Caco-2 (cell line): ENCODE measurements at places on chromosomes 5 and 9.
A peak's percentile ranks its signal among the peaks of the same experiment; 100 is the strongest.

DNA sequence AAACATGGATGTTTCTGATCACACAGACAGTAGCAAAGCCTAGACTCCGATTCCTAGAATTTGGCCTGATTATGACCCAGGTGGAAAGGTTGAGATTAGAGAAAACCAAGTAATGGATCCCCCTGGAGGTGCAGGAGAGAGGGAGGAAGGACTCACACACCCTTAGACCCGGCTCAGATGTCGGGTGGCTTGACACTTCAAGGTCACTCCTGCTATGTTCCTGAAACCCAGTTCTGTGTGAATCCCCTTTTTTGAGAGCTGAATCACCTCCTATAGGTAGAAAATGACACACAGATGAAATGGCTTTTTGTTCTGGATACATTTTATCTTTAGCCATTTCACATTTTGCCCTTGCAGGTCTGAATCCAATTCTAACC lies 192.8 kb downstream of the ARRDC3 start:
- no peak for DNase-seq

GRCh38 chr9:34501889-34502425 lies 20.8 kb downstream of the ENHO start:
- no peak for DNase-seq

DNA sequence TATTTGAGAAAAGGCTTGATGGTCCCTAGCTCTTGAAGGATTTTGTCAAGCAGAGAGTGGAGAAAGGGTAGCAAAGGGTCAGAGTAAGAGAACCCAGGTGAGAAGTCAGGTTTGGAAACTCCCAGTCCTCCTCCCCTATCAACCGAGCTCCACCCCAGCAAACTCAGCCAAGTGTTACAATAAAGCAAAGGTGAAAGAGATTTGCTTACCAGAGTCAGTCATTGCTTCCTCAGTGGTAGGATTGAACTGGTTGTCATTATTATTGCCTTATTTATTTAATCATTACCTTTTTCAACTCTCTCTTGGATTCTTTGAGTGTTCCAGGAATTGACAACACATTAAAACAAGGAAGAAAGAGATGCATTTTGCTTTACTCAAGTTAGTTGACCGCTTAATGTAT lies 80.5 kb downstream of the RFK start:
- no peak for DNase-seq

GRCh38 chr5:3891113-3891512 lies 295.5 kb downstream of the IRX1 start:
- DNase-seq = no peak

DNA sequence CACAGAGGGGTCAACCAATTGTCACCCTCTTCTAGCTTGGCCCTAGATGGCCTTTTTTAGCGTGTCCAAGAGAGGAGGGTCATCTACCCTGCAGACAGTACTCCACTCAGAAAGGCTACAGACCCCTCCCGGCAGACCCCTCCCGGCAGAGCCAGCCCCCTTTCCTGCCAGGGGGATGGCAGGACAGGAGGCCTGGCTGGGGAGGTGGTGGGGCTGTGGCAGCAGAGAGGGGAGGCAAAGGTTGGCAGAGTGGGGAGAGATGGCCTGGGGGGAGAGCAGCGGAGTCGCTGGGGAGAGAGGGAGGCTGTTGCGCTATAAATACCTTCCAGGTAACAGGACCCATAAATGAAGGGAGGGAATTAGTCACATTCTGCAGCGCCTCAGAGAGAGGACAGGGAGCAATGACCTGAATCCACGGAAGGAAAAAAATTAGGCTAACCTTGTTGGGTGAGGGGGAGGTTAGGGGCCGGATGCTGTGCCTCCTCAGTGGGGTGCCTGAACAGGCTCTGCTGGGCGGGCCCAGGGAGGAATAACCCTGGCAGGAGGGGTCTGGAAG lies 32.9 kb upstream of the PSD2 start:
- DNase-seq = no peak

- no peak for DNase-seq
These were observed 289.9 kb downstream of the RAB3C start for GRCh38 chr5:58872670-58873273.

GRCh38 chr5:76083555-76084495 lies 642 bp downstream of the SV2C start:
- DNase-seq = no peak

GRCh38 chr5:132592521-132592920 lies 35.7 kb downstream of the RAD50 start:
- no peak for DNase-seq

GRCh38 chr5:848671-849111 lies 2.1 kb downstream of the ZDHHC11 start:
- peak; percentile 30 for DNase-seq

- DNase-seq = no peak
These were observed 82.5 kb downstream of the SEMA6A start for GRCh38 chr5:116492016-116492623.

DNA sequence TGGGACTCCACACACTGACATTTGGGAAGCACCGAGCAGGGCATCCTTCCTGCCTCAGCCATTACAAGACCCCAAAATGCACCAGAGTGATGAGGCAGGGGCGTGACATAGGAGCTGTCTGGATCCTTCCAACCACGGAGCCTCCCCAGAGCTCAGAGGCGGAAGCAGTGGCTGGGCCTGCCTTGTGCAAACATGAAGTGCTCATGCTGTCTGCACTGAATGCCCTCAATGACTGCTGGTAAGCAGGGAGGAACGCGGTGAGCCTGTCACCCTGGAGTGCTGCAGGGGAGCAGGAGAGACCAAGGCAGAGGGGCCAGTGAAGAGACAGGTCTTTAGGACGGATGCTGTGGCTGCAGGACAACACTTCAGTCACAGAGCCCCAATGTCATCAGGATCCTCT lies 60.2 kb upstream of the HRH2 start:
- DNase-seq = no peak

DNA sequence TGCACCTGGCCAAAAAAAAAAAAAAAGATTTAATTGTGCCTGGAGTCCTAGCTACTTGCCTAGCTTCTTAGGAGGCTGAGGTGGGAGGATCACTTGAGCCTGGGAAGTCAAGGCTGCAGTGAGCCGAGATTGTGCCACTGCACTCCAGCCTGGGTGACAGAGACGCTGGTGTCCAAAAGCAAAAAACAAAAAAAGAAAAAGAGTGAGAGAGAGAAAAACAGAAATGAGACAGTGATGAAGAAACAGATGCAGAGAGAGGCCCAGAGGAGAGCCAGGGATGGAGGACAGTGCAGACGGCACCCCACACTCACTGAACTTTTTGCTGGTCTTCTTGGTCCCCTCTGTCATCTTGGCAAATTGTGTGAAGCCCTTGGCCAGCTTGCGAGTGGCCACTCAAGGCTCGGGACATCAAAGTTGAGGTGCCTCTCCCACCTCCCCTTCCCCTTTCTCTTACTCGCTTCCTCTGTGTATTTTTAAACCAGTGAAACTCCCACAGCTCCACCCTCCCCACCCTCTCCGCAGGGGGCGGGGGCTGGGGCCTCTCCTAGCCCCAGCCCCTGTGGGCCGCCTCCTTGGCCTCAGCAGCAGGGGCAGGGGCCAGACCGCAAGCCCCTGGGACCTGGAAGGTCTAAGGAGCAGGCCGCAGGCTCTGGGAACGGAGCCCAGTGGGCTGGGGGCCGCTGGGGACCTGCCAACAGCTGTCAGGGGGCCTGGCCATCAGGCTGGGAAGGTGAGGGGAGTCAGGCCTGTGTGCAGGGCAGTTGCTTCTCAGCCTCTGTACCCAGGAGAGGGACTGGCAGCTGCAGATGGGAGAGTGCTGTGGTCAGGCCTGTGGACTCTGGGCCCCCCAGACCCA lies at the start of gene SH2D3C:
Gene SH2D3C (minus strand): TSS at position 387 of the 856 bp plus-strand sequence. CDS start 39 bp downstream, at position 348.
- no peak for DNase-seq

DNA sequence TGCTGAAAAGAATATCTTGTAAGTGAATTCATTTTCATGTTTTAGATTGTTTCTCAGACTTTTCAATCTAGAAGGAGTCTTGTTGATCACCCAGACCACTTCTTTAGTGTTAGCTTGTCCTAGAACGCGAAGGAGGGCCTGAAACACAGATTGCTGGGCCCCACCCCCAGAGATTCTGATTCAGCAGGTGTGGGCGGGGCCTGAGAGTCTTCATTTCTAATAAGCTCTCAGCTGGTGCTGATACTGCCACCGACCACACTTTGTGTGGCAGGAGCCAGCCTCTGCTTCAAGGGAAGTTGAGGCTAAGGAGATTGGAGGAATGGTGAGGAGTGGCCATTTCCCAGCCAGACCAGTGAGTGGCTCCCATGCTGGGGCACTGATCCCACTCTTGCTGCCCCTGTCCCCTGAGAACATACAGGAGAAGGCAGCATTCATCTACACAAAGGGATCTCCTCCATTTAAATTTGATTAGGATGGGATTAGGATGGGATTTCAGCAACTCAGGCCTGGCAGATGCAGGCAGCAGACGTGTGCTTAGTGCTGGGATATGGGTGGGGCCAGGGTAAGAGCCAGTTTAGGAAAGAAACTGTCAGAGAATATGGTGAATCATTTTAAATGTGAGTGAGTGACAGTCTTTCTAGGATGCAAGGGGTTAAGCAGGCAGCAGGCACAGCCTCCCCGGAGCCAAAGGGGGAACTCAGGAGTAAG lies 35.9 kb downstream of the ZNF618 start:
- no peak for DNase-seq

DNA sequence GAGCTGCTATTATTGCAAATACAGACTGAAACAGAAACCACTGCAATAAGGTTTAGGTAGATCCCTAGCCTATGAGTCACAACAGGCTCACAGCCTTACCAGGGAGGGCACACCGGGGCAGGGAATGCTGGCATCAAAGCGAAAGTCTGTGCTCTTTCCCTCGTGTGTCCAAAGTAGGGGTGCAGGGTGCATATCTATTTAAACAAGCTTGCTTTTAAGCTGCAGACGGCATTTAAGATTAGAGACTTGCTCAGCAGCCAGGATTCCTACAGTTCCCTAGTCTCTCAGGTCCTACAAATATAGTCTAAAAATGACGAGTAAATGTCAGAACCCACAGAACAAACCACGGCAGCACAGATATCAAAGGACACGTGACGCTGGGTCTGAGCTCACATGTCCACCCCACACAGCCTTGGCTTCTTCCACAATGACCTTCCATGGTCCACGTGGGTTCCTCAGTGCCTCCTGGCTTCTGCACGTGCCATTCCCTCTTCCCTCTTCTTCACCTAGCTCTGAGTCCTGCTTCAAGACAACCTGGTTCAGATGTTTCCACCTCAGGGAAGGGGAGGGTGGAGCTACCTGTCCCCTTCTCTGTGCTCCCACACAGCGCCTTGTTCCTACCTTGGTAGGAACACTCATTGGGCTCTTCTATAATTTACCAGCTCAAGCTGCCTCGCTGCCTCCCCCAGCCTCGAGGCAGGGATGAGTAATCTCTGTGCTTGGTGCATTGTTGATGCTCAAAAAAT lies 193.2 kb downstream of the MAPKAP1 start:
- no peak for DNase-seq

DNA sequence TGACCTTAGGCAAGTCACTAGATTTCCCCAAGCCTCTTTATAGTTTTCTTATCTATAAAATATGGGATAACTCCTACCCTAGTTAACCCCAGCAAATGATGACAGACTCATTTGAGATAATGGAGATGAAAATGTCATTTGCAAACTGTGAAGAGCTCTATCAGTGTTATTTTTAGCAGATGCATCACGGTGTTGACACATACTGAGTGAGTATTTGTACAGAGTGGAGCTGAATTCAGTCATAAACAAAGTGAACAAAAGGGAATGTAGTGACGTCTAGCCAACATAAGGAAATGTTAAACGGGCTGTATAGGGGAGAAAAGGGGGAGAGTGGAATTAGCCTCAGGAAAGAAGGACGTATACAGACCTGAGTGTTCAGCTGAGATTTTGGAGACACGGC lies 75.9 kb downstream of the NMUR2 start:
- no peak for DNase-seq

DNA sequence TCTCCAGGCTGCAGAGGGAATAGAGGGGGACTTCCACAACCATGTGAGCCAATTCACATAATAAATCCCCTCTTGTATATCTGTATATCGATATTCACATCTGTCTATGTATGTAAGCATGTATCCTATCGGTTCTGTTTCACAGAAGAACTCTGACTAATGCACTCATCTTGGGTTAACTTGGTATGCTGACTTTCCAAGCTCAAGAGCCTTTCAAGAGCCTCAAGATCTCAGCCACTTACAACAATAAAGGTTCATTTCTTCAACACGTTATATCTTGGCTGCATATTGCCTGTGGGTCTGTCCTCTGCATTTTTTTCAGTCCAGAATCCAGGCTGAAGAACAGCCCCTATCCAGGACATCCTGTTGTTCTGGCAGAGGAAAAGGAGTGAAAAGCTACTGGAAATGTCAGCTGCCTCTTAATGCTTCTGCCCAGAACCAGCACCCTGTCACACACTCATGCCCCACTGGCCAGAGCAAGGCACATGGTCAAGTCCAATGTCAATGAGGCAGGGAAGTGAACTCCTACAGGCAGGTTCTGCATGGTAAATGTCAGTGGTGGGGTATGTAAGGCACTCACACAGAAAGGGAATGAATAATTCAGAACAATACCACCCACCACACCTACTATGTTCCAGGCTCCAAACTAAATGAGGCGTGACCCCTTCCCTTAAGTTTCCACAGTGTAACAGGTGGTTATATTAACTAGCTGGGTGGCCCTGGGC lies 91.6 kb upstream of the ICE1 start:
- DNase-seq = no peak

- DNase-seq = no peak
These were observed 82.6 kb downstream of the SH3PXD2B start for GRCh38 chr5:172371684-172372083.

DNA sequence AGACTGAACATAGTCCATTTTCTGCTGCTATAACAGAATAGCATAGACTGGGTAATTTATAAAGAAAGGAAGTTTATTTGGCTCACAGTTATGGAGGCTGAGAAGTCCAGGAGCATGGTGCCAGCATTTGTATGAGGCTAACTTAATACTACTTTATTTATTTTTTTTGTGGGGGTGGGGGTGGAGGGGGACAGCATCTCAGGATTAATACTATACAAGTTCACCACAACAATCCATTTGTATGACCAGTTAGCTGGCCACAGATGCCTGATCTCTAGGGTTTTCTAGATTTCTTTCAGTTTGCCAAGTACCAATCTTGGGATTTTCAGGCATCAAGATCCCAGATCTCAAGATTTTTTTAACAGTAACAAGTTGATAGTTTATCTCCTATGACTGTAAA lies 20.3 kb downstream of the ANGPTL2 start:
- DNase-seq = no peak

DNA sequence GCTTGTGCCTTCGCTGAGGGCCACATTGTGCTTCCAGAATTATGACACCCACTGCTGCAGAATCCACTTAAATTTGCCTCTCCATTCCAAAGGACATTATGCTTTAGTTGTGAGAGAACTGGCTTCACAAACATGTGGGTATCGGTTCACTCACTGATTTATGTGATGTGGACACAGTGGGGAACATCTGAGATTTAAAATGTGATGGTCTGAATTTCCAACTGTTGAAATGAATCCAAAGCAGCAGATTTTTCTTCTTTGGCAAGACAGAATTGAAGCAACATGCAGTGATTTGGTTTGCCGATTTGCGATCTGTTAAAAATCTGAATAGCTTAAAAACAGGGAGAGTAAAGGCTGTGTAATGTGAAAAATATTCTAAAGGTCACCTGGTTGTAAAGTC lies 20.3 kb downstream of the PCSK5 start:
- DNase-seq = no peak

GRCh38 chr9:27539479-27540441 lies 10.1 kb upstream of the MOB3B start:
- no peak for DNase-seq

- DNase-seq = no peak
These were observed 29.2 kb downstream of the PCDHGC5 start for GRCh38 chr5:141517880-141518617.

GRCh38 chr9:82134010-82134409 lies 145.4 kb downstream of the SPATA31D1 start:
- DNase-seq = no peak
